T-helper 2 cell treated with Interferon-gamma antibody and Interleukin-4, amounts not matched to agents 5 μg/mL and 100 μg/mL, for 36 hours (primary cell): ENCODE measurements at places on chromosomes 13 and 19.

GRCh38 chr13:83731113-83731512, 151.2 kb downstream of the SLITRK1 start:
- DNase-seq: no peak

GRCh38 chr13:43761616-43762315, 25.0 kb downstream of the ENOX1 start:
- DNase-seq: no peak

DNA sequence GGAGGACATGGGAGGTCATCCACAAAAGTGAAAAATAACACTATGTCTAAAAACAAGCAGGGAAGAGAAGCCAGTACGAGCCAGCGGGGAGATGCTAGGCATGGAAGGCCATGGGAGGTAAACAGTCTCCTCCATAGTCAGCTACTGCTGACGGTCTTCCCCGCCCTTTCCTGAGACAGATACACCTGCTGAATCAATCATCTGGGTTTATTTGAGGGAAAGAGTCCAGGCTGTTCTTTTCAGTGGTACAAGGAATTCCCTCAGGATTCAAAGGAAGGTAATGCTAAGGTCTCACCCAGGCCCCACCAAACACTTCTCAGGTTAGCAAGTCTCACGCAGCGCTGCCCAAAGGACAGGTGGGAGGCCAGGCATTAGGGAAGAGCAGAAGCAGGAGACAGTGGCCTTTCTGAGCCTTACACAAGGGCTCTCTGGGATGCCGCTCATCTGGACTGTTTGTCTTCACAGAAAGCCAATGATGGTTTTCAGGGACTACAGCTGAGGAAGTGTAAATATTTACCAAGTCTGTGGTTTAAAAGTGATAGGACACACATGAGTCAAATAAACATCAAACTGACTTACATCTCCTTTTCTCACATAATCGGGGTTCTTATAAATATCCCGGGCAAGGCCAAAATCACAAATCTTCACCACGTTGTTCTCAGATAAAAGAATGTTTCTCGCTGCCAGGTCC, 173.9 kb downstream of the FLT1 start:
- DNase-seq: no peak

GRCh38 chr13:91372911-91373310, 25.4 kb downstream of the MIR17HG start:
- no peak for DNase-seq

GRCh38 chr13:99045396-99045795, 67.5 kb upstream of the DOCK9 start:
- no peak for DNase-seq
